ENCODE measurements at places on chromosomes 7 and 10.

GRCh38 chr7:140010194-140010895 lies 52.4 kb downstream of the PARP12 start:
- H3K27ac ChIP-seq = no peak overlapping the region
- DNase-seq = no peak
- H3K4me3 ChIP-seq = no peak overlapping the region
- H3K27me3 ChIP-seq = no peaks in the 10 kb centered on the region

DNA sequence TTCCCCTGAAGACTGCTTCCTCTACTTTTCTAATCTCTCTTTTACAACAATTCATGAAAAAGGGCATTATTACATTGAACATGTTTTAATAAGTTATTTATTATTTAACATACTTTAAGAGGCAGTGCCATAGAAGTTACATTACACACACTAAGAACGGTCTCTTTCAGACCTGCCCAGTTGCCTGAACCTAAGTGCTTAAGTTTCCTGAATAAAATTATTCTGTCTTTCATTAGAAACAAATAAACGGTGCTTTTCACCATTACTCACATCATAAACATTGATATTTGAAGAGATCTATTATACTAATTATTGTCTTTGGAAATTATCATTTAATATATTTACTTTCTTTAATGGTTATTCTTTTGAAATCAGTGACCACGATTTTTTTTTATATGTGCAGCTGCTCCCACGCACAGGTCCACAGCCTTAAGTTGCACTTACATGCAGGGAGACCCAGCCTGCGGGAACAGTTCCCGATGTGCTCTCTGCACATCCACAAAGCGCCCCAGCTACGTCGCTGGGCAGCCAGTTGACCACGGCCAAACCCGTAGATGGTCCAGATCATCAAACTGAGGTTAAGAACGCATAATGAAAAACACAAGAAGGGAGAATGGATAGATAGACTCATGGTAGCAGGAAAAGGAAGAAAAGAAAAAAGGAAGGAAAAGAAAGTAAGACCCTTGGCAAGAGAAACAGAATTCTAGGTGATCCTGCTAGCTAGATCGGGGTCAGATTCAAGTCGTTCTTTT lies 437.0 kb upstream of the MGMT start:
- no peak overlapping the region for H3K27ac ChIP-seq
- DNase-seq = no peak
- H3K27me3 ChIP-seq = no peaks in the 10 kb centered on the region
- H3K36me3 ChIP-seq = no peaks in the 10 kb centered on the region
- no peak overlapping the region for H3K4me3 ChIP-seq
- H3K4me1 ChIP-seq = no peaks in the 10 kb centered on the region

DNA sequence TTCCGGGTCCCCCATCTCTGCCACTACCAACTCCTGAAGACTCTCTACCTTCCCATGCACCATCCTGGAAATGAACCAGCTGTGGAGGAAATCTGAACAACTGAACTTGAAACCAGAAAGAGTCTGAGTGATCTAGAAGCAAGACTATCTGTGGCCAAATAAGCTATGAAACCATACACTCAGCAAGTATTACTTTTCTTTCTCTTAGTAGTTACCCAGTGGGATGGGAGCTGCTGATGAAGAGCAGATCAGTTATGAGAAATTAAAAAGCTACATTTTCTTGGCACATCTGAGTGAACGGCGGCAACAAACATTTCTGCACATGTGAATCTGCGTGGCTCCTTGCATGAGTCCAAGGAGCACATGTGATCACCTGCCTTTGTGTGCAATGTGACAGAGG lies 31.6 kb upstream of the AGK start:
- H3K4me1 ChIP-seq = no peaks in the 10 kb centered on the region
- DNase-seq = no peak
- H3K27me3 ChIP-seq = no peaks in the 10 kb centered on the region
- H3K36me3 ChIP-seq = no peaks in the 10 kb centered on the region
- no peak overlapping the region for H3K4me3 ChIP-seq

DNA sequence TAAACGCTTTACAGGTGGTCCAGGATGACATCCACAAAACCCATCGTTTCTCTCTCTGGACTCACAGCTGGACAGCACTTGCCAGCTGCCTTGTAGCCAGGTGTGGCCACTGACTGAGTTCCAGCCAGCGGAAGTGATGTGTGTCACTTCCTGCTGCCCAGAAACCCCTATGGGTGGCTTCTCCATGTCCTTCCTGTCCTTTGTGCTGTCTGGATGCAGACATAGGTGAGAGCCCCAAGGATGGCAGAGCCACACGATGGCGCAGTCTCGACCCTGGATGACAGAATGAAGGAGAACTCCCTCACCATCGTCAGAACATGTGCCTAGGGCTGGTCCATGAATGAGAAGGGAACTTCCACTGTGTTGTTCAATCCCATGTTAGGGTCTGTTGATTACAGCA lies 22.1 kb downstream of the NMT2 start:
- no peak overlapping the region for H3K4me3 ChIP-seq
- no peak overlapping the region for H3K27ac ChIP-seq
- DNase-seq = no peak
- H3K27me3 ChIP-seq = no peaks in the 10 kb centered on the region

- H3K4me3 ChIP-seq = no peak overlapping the region
- no peaks in the 10 kb centered on the region for H3K4me1 ChIP-seq
- H3K27me3 ChIP-seq = no peaks in the 10 kb centered on the region
- DNase-seq = no peak
- H3K27ac ChIP-seq = no peak overlapping the region
These were observed 6.7 kb upstream of the MGAM2 start for GRCh38 chr7:142104550-142105527.

GRCh38 chr10:56585447-56586171 lies 224.6 kb upstream of the ZWINT start:
- no peaks in the 10 kb centered on the region for H3K27me3 ChIP-seq
- H3K4me3 ChIP-seq = no peak overlapping the region
- no peaks in the 10 kb centered on the region for H3K36me3 ChIP-seq
- peak; percentile 42 for DNase-seq

- no peak for DNase-seq
- H3K27ac ChIP-seq = no peak overlapping the region
- H3K4me3 ChIP-seq = 0 out of 2 replicates have a peak overlapping the region, but pooled peaks have one; percentile 13
- peaks cover 2% of the 10 kb centered on the region for H3K4me1 ChIP-seq
- H3K36me3 ChIP-seq = no peaks in the 10 kb centered on the region
These were observed 17.8 kb downstream of the CELF2 start for GRCh38 chr10:11035301-11035991.

DNA sequence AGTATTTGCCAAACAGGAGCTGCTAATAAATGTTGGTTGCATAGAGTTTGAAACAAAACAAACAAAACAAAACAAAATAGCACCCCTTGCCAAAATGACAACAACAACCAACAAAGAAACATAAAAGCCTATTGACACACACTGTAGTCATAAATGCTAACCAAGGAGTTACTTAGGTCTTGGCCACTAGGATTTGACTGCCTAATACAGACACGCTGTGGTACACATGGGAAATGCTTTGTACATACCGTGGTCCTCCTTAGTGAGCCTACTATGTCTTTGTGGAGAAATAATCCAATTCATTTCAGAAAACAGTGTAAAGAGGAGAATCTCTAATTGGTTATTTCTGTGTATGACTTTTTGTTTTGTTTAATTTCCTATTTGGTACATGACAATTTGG lies 53.2 kb upstream of the MTPN start:
- H3K36me3 ChIP-seq = no peaks in the 10 kb centered on the region
- no peak overlapping the region for H3K27ac ChIP-seq
- H3K4me1 ChIP-seq = no peaks in the 10 kb centered on the region

DNA sequence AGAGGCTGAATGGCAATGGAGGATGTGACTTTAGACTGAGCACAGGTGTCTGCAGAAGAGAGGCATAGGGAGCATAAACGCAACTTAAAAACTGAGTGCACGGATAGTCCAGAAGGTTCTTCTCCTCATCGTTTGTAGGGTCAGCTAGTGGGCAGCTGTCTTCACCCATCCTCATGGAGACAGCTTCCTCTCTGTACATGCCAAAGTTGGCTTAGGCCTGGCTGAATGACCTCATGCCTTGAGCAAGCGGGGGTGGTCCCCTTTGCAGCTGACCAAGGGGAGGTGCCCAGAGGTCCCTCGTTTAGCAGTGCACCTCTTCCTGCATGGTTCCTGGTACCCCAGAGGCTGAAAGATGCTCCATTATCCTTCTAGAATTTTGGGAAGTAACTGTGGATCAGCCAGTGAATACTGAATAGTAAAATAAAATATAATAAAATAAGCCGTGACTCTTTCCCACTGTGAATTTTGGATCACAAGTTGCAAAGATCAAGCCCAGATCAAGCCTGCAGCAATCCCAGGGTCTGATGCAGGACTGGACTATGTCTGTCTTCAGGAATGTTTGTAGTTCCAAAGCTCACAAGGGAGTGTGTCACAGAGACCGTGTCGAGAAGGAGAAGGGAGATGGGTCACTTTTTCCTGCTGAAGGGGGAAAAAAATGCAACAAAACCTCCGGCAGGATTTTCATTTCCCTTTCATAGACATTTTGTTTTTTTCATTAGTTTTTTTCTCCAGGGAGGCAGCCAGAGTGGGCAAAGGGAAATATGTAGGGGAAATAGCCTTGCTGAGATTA lies 295.3 kb upstream of the MKI67 start:
- no peaks in the 10 kb centered on the region for H3K27me3 ChIP-seq
- H3K4me1 ChIP-seq = no peaks in the 10 kb centered on the region
- H3K4me3 ChIP-seq = no peak overlapping the region
- DNase-seq = peak; percentile 23
- H3K36me3 ChIP-seq = no peaks in the 10 kb centered on the region
- no peak overlapping the region for H3K27ac ChIP-seq

GRCh38 chr10:99456207-99456930 lies 25.9 kb upstream of the GOT1 start:
- H3K4me1 ChIP-seq = peaks cover 6% of the 10 kb centered on the region
- H3K27me3 ChIP-seq = no peaks in the 10 kb centered on the region
- H3K27ac ChIP-seq = no peak overlapping the region
- no peaks in the 10 kb centered on the region for H3K36me3 ChIP-seq
- no peak for DNase-seq

- no peak for DNase-seq
- peaks cover 19% of the 10 kb centered on the region for H3K4me1 ChIP-seq
- H3K4me3 ChIP-seq = no peak overlapping the region
- H3K27ac ChIP-seq = no peak overlapping the region
- H3K36me3 ChIP-seq = no peaks in the 10 kb centered on the region
These were observed 142.5 kb upstream of the PRKCQ start for GRCh38 chr10:6722616-6723004.

- no peak overlapping the region for H3K27ac ChIP-seq
- DNase-seq = no peak
- no peaks in the 10 kb centered on the region for H3K27me3 ChIP-seq
- no peak overlapping the region for H3K4me3 ChIP-seq
These were observed 2.8 kb downstream of the RBM17 start for GRCh38 chr10:6091630-6092029.

DNA sequence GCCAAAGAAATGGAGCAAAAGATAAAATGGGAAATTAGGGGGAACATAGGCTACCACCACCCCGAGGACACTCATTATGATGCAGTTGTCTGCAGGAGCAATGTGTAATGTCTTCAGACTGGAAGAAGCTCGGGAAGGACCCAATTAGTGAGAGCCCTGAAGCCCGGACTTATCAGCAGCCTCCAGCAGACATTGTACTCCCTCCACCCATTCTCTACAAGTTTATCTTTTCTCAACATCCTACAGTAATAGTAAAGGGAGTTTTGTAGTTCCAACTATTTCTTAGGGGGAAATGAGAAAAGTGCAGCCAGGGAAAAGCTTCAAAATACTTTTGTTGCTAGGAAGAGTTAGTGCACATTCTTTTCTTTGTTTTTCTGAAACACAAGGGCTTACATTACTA lies 657.3 kb upstream of the COBL start:
- no peaks in the 10 kb centered on the region for H3K4me1 ChIP-seq
- no peak overlapping the region for H3K4me3 ChIP-seq
- no peaks in the 10 kb centered on the region for H3K27me3 ChIP-seq
- H3K27ac ChIP-seq = no peak overlapping the region

DNA sequence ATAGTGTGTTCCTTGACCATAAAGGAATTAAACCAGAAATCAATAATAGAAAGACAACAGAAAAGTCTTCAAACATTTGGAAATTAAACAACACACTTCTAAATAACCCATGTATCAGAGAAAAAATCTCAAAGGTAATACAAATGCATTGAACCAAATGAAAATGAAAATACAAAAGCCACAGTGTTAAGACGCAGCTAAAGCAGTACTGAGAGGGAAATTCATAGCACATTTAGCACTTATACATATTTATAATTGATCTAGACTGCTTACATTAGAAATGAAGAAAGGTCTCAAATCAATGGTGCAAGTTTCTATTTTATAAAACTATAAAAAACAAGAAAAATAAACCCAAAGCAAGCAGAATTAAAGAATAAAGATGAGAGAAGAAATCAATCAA lies 306.1 kb downstream of the ADARB2 start:
- no peaks in the 10 kb centered on the region for H3K4me1 ChIP-seq
- no peak overlapping the region for H3K4me3 ChIP-seq
- no peaks in the 10 kb centered on the region for H3K27me3 ChIP-seq
- DNase-seq = no peak

DNA sequence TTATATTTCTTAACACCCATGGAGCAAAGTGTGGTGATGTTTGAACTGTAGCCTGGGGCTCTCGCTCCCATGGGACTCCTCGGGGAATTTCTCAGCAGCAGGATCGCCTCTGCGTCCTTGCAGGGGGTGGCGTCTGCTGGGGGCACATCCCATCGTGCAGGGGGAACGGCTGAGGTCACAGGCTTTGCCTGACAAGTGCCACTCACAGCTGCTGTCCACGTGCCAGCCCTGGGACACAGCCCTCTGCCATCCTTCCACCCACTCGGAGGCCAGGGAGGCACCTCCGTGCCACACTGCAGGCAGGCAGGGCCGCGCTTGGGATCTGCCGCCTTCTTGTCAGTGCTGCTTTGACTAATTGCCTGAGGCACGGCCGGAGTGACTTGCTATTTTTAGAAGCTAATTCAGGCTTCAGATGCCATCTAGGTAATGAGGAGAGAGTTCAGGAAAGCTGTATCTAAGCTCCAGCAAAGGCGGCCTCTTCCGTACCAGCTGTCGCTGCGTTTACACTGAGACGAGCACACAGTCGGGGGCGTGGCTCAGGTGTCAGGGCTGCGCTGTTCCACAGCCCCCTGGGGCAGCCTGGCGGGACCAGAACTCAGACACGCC lies 45.7 kb downstream of the PITRM1 start:
- H3K4me1 ChIP-seq = no peaks in the 10 kb centered on the region
- peaks cover 60% of the 10 kb centered on the region for H3K36me3 ChIP-seq
- no peak overlapping the region for H3K27ac ChIP-seq
- no peaks in the 10 kb centered on the region for H3K27me3 ChIP-seq

DNA sequence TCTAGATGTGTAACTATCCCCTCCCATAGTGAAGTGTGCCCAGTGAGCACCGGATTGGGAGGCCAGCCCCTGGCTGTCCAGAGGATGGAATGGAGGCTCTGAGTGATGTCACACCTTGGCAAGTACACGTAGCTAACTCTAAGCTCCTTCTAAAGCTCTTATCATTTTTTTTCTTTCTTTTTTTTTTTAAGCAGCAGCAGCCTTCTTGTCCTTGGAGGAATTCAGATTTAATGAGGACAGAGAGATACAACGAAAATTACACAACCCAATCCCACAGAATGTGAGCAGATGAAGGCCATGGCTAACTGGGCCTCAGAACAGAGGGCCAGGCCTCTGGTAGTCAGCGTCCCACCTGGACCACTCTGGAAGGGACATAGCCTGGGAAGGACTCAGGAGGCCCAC lies 11.3 kb downstream of the TNS3 start:
- H3K4me3 ChIP-seq = no peak overlapping the region
- DNase-seq = no peak
- H3K27me3 ChIP-seq = no peaks in the 10 kb centered on the region
- H3K4me1 ChIP-seq = peaks cover 18% of the 10 kb centered on the region
- H3K36me3 ChIP-seq = no peaks in the 10 kb centered on the region

GRCh38 chr7:28984631-28985030 lies 26.5 kb upstream of the TRIL start:
- peak overlapping the region; percentile 32 for H3K27ac ChIP-seq
- H3K36me3 ChIP-seq = no peaks in the 10 kb centered on the region
- no peak for DNase-seq
- no peaks in the 10 kb centered on the region for H3K27me3 ChIP-seq

Measured in H1 (cell line).